Mesenteric fat pad (tissue), 1 donor: ENCODE measurements at places on chromosomes 2 and 18. TPM values are rescaled to one million over a fixed set of nuclear protein-coding genes. Genes with fewer than 3 reads are reported as not detected.

Gene DSG4
- not detected for total RNA-seq

Gene LYG2
- total RNA-seq: not detected

Gene DNPEP
- total RNA-seq: 78.6 TPM

- DNase-seq: no peak
Observed at GRCh38 chr2:24970483-24971285, 1.1 kb downstream of the DNAJC27 start.

- DNase-seq: no peak
Observed at GRCh38 chr2:152055366-152056108, 43.3 kb downstream of the CACNB4 start.

DNA sequence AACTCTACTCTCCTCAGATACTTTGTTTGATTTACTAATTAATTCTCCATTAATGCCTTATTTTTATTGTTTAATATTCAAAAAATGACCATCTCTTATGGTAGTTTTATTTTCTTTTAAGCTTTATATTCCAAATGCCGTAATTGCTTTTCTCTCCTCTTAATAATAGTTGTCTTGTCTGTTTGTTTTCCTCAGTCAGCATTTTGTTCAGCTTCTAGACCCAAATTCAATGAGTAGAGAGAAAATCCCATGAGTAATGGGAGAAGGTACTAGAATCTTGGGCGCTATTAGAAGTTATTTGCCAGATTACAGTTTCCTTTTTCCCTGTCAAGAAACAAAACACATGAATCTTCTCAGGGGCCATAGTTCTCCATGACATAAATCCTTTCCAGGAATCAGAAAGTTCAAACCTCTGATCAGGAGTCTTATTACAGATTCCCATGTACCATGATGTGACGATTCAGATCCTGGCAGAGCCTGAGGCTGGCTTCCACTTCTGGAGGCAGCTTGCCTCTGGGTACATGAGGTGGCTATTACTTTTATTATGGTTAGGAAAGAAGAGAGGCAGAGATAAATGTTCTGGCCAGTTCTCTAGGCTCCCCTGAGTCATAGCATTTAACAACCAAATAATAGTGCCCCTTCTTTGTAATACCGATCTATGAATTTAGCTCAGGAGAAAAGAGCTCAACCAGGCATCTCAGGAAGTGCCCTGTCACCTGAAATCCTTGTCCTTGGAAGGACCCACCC, 485.1 kb upstream of the SETBP1 start:
- DNase-seq: no peak

DNA sequence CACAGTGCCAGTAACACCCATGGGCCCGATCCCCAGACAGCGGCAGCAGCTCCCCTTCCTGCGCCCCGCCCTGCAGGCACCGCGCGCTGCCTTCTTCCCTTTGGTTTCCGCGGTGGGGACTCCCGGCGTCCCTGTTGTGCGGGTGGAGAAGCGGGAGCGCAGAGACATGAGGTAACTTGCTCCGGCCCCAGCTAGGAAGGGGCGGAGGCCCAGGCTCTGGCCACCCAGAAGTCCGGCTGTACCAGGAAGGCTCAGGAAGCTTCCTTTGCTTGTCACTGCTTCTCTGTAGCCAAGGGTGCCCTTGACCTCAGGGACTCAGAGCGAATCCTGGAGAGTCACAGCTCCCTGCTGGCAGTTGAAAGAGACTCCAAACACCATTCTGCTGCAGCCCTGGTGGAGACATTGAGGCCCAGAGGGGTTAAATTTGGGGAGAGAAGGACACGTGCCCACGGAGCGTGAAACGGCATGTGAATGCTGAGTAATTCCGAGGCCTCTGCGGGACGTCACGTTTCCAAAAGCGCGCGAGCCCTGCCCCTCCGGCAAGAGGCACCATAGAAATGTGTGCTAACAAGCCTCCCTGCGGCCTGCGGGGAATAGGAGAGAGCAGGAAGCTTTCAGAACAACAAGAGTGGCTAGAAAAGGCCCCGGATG, 6.7 kb upstream of the ADCY3 start:
- DNase-seq: peak; percentile 90

- DNase-seq: no peak
Observed at GRCh38 chr2:147250652-147251356, 594.0 kb upstream of the ACVR2A start.

- DNase-seq: no peak
Observed at GRCh38 chr2:143397884-143398614, 268.8 kb downstream of the ARHGAP15 start.

GRCh38 chr18:1047406-1047805, 142.7 kb downstream of the ADCYAP1 start:
- DNase-seq: no peak

DNA sequence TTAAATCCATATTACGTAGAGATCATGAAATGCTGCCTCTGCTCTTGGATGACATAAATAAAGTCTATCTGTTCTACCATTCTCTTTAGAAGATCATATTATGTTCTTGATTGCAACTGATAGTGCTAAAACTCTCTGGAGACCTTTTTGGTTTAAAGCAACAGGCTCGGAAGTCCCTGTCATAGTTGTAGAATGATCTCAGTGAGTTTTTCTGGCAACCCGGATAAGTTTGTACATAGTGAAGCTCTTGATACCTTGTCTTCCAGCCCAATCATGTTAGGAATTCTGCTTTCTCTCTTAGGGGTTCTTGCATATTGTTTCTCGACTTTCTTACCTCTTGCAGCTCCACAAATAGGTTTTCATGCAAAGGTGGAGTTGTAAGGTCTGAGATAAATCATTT, 156.1 kb downstream of the TTC27 start:
- no peak for DNase-seq

DNA sequence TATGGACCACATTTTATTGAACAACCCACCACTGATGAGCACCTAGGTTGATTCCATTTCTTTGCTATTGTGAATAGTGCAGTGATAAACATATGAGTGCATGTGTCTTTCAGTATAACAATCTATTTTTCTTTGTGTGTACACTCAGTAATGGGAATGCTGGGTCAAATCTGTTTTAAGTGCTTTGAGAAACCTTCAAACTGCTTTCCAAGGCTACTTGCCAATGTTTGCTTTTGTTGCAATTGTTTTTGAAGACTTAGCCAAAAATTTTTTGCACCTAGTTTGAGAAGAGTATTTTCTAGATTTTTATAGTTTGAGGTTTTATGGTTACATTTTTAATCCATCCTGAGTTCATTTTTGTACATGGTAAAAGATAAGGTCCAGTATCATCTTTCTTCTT, 587.4 kb upstream of the SETBP1 start:
- DNase-seq: no peak

GRCh38 chr2:220891405-220891804, 680.7 kb downstream of the EPHA4 start:
- DNase-seq: no peak

DNA sequence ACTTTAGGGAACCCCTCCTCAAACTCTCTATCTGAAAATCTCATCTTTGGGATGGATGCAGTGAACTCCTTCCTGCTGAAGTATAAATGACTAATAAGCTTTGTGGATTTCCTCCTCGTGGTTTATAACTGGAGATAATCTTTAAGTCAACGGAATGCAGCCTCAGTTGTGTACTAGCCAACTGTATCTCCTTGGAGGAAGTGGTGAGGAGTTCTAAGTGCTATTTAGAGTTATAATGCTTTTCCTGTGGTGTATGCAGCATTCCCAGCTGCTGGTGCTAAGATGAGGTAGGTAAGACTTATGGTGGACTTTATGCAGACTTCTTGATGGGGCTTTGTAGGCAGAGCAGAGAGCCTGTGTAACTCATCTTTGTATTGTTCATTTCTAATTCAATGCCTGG, 90.9 kb downstream of the LYPD6B start:
- DNase-seq: no peak

GRCh38 chr2:45973426-45973825, 322.0 kb downstream of the PRKCE start:
- DNase-seq: no peak
